Sciatic nerve (tissue), 2 donors: ENCODE measurements at places on chromosomes 3 and 15.

- DNase-seq = no peak
Measured at GRCh38 chr15:47846876-47847275, 129.6 kb downstream of the SEMA6D start.

GRCh38 chr3:29137601-29138000 lies 143.3 kb upstream of the RBMS3 start:
- DNase-seq = no peak

GRCh38 chr3:10552631-10552943 lies 47.2 kb upstream of the ATP2B2 start:
- no peak for DNase-seq

DNA sequence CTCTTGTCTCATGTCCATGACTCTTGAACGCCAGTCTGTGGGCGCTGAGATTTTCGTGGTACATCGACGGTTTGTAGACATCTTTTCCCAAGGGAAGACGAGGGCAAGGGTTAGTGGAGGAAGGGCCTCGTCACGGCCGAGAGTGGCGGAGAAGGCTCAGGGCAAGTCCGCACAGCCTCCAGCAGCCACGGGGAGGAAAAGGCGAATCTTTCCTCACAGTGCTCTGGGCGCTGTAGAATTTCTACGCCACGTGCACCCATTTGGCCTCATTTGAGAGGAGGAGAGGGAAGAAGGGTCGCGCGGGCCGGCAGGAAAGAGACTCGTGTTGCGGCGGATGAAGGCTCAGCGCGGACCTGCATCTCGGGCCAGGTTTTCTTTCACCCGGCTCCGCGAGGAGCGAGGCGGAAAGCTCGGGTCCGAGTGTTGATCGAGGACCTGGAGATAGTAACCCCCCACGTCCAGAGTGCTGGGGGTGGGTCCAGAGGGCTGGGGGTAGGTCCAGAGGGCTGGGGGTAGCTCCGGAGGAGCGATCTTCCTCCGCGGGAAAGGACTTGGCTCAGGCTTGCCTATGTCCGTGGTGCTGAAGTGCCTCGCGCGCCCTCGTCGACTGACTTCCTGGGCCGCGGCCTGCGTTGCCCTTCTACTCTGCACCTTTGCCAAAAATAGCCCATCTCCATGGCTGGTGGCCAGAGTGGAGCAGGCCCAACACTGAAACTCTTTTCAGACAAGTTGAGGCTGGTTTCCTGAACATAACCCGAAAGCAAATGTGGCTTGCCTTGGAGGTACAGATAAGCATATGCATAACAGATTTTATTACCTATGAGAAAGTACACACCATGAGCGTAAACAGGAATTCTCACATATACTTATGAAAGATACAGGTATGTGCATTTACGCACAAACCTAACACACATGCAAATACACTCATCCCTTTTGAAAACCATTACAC lies 1.1 kb downstream of the SLC35G2 start:
- peak; percentile 68 for DNase-seq

- DNase-seq = no peak
Measured at GRCh38 chr15:57133127-57133968, 214.9 kb downstream of the TCF12 start.

DNA sequence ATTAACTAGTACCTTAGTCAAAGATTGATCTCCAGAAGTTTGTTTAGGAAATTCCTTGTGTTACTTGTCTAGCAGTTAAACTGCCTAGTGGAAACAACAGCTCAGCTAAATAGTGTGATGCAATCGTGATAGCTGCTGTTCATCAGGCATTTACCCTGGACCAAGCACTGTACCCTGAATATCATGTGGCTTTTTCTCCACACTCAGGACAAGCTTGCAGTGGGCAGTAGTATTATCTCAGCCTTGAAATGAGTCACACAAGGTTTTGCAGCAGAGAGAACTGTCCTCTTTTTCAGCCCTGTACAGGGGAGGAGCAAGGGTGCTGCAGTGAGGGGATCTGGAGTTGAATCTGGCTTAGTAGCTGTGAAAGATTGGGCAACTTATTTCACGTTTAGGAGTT lies 208.4 kb downstream of the TP63 start:
- DNase-seq = no peak

- no peak for DNase-seq
Measured at GRCh38 chr3:157755233-157755632, 252.0 kb upstream of the VEPH1 start.

DNA sequence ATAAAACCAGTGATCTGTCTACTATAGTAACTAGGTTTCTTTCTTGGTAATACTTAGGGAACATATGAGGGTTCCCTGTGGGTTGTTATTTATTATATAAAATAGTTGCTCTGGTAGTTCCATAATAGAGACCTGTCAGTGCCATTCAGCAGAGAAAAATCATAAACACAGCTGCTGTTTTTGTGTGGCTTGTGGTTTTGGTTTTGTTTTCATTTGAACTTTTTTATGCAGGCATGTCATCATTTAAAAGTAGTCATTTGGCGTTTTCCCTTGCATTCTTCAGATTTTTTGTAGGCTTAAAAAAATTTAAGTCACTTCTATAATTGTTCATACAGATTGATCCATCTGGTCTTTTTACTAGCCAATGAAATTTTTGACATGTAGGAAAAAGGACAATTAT lies 47.9 kb downstream of the PIK3CA start:
- no peak for DNase-seq

DNA sequence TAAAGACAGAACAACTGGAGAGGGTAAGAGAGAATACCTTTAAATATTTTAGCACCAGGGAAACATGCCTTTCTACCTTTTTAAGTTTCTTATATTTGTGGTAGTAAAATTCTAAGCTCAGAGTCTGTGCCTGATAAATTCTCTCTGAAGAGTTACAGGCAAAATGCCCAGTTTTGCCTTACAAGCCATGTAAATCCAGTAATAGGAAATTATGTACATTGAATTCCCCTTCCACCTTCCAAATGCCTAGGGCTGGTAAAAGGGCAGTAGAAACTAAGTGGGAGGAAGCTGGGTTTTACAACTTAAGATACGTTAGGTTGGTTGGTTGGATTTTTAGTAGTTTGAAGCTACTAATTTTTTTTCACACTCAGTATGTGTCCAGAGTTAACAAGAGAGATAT lies 43.1 kb upstream of the TP63 start:
- no peak for DNase-seq

GRCh38 chr3:157100096-157100477 lies 59.9 kb downstream of the CCNL1 start:
- no peak for DNase-seq

- no peak for DNase-seq
Measured at GRCh38 chr15:72866866-72867616, 83.5 kb upstream of the ADPGK start.

- DNase-seq = no peak
Measured at GRCh38 chr15:100710744-100711515, 108.5 kb downstream of the ASB7 start.

- DNase-seq = no peak
Measured at GRCh38 chr3:32240159-32240545, 1.7 kb downstream of the CMTM8 start.

GRCh38 chr3:184800349-184800930 lies 11.5 kb upstream of the VPS8 start:
- DNase-seq = no peak

- no peak for DNase-seq
Measured at GRCh38 chr3:33039628-33040027, 57.3 kb downstream of the GLB1 start.

DNA sequence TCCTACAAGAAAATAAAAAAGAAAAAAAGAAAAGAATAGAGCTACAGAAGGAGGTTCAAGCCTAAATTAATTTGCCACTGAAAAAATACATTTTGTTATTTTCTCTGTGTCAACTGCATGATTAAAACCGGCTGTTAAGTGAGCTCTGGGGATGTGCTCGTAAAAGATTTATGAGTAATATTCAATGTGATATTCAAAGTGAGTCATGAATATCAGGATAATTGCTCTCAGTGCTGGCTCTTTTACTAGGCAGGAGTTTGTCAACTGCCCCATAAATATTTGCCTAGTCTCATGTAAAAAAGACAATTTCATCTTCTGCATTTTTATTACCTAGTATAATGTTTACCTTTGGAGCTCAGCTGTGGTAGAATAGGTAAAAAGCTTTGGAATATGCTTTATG lies 78.9 kb downstream of the CDIN1 start:
- no peak for DNase-seq

- no peak for DNase-seq
Measured at GRCh38 chr3:125185805-125186204, 26.7 kb downstream of the SLC12A8 start.

- DNase-seq = no peak
Measured at GRCh38 chr3:174431717-174432116, 427.4 kb upstream of the NAALADL2 start.

- DNase-seq = no peak
Measured at GRCh38 chr3:30518872-30519271, 87.5 kb upstream of the TGFBR2 start.

DNA sequence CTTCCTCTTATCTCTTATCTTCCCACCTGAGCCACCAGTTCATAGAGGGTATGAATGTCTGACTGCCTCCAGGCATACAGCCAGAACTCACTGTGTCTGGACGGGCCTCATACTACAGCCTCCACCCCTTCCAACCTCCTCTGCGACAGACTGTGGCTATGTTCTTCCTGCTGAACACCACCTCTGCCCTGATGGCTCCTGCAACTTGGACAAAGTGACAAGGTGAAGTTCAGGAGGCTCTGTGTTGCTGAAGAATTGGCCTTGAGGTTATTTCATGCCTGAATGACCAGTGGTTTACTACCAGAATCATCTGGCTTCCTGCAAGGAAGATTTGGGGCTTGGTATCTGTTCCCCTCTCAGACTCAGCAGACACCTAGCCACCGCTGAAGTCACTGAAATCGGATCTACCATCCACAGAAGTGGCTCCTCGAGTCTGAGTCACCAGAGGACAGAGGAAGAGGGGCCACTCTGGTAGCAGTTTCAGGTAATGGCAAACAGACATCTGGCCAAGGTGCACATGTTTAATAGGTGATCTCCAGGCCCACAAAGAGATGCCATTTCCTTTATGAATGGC lies 14.2 kb upstream of the ULK3 start:
- no peak for DNase-seq

DNA sequence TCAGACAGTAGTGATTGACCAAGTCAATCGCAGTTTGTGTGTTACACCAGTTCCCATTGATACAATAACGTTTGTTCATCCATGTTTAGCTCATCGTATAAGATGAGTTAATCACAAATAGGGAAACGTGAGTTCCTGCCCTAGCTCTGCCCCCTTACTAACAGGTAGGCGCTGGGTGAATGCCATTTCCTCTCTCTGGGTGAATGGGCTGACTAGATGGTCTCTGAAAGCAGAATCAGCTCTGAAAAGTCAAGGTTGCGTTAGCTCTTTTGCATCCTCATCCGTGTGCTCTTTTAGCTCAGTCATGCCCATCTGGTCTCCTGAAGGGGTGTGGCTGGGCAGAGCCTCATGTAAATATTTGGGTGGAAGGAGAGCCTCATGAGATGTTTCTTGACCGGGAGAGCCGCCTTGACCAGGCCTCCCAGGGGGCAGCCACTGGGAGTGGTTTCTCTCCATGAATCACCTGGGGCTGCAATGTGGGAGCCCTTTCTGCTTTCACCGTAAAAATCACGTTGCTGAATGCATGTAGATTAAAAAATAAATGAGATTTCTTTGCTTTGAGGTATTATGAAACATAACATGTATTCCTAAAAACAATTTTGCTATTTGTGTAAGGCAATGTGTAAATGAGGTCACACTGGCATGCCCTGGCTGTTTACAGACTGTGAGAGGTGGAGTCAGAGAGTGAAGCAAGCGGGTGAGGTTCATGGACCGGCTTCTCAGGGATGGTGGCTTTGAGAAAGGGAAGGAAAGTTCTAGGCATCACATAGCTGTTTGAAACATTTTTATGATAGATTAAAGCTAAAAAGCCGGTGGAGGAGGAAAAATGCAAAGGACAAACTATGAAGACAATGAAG lies 108.4 kb upstream of the RASGRP1 start:
- DNase-seq = no peak

GRCh38 chr3:81554801-81555200 lies 206.6 kb downstream of the GBE1 start:
- no peak for DNase-seq

- no peak for DNase-seq
Measured at GRCh38 chr15:60718661-60719069, 239.7 kb upstream of the ICE2 start.

- no peak for DNase-seq
Measured at GRCh38 chr15:95793231-95793630, 537.3 kb upstream of the NR2F2 start.

DNA sequence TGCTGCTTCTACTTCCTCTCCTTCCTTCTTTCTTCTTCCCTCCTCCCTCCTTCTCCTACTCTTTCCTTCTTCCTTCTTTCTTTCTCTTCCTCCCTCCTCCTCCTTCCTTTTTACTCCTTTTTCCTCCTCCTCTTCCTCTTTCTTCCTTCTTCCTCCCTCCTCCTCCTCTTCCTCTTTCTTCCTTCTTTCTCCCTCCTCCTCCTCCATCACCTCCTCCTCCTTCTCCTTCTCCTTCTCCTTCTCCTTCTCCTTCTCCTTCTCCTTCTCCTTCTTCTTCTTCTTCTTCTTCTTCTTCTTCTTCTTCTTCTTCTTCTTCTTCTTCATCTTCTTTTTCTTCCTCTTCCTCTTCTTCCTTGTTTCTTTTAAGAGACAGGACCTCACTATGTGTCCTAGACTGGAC lies 224.0 kb downstream of the NR2F2 start:
- DNase-seq = no peak

DNA sequence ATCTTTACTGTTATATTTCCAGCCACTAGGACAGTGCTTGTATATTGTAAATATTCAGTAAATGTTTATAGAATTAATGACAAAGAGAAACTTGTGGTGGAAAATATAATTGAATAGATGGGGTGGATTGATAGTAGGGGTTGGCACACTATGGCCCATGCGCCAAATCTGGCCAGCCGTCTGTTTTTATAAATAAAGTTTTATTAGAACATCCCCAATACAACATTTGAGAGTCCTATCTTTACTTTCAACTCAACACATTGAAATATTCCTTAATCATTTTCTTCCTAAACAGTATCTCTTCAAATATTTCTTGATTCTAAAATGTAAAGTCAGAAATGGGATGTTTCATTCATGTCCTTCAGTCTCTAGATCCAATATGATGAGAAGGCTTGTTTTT lies 45.1 kb downstream of the VPS8 start:
- DNase-seq = no peak

GRCh38 chr3:186540835-186541226 lies 3.3 kb downstream of the CRYGS start:
- DNase-seq = no peak

DNA sequence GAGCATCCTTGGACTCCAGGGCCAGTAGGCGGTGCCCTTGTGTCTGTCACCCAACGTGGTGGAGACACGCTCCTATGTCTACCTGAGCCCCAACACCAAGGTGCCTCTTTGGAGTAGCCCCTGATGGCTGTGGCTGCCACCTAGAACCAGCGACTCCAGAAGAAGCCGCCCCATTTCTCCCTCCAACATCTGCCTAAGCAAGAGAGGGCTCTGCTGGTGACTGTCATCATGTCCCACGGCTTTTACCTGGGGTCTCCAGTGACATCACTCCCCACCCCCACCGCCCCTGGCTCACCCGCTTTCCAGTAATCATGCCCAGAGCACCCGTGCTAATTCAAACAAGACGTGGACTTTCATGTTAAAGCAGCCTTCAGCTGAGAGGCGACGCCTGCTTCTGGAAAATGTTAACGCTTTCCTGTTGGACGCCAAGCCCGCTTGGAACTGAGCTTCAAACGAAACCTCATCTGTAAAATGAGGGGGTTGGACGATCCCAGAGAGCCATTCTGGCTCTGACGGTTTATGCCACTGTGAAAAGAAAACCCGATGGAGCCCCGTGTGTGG lies 57.0 kb downstream of the ISG20 start:
- no peak for DNase-seq

GRCh38 chr3:187740421-187741399 lies 4.6 kb downstream of the BCL6 start:
- DNase-seq = peak; percentile 88

- no peak for DNase-seq
Measured at GRCh38 chr3:160643994-160644393, 33.0 kb upstream of the ARL14 start.

- DNase-seq = no peak
Measured at GRCh38 chr3:64257100-64257755, 32.0 kb upstream of the PRICKLE2 start.
